ENCODE measurements at places on chromosomes 3 and 15.

DNA sequence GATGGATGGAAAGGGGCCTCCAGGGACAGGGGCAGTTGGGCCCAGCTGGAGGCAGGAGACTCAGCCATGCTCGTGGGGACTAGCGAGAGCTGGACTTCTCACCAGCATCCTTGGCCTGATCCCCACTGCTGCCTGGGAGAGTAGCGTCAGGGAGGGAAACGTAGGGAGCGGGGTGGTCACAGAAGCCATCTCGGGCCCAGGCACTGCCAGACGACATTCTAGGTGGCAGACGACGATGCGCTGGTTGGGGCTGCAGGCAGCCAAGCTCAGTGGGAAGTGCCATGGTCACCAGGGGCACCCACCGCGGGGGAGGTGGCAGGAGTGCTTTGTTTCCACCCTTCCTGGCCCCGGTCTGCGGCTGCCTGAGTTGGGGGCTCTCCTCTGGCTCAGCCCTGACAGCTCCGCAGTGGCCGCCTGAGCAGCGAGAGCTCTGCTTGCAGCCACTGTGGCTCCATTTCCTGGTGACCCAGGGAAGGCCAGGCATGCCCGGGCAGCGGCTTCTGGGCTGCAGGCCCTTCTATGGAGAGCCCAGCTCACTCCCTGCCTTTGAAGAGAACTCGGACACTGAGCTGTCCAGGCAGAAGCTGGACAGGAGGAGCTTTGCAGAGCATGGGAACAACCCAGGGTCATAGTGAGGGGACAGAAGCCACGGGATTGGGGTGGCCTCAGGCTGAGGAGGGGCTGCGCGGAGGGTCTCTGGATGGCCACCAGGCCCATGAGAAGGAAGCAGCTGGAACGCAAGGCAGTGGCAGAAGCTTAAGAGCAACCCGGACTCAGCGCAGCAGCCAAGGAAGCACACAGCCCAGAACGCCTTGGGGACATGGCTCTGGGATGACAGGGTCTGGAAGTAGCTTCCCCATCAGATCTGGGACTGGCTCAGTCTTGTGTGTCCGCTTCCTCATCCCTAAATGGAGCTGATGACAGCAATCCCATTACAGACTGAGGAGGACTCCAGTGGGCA, 30.8 kb downstream of the KLHL25 start:
- no peak for DNase-seq

GRCh38 chr15:79315623-79316328, 4.9 kb downstream of the TMED3 start:
- DNase-seq, result no peak

GRCh38 chr3:107227091-107227490, 150.1 kb upstream of the CCDC54 start:
- DNase-seq, result no peak

DNA sequence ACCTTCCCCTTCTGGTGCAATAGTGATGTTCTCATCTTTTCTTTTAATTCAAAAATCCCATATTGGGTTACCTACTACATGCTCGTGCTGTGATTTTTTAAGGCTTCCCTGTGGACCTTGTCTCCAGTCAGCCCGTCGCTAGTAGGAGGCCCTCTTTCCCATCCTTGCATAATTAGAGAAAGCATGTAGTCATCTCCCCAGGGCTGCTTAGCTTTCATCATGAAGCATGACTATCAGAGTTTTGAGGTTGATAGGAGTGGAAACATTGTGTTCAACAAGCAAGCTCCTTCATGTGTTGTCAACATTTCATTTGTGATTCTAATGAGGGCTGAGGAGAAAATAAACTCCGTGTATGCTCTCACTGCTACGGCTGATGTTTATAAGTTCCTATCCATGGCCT, 8.7 kb upstream of the LRTM1 start:
- DNase-seq, result no peak

GRCh38 chr3:53200501-53201498, 39.8 kb downstream of the PRKCD start:
- DNase-seq, result no peak

- no peak for DNase-seq
Observed at GRCh38 chr3:56887402-56888025, 85.8 kb upstream of the ARHGEF3 start.

GRCh38 chr15:50123861-50124557, 5.0 kb upstream of the ATP8B4 start:
- no peak for DNase-seq

DNA sequence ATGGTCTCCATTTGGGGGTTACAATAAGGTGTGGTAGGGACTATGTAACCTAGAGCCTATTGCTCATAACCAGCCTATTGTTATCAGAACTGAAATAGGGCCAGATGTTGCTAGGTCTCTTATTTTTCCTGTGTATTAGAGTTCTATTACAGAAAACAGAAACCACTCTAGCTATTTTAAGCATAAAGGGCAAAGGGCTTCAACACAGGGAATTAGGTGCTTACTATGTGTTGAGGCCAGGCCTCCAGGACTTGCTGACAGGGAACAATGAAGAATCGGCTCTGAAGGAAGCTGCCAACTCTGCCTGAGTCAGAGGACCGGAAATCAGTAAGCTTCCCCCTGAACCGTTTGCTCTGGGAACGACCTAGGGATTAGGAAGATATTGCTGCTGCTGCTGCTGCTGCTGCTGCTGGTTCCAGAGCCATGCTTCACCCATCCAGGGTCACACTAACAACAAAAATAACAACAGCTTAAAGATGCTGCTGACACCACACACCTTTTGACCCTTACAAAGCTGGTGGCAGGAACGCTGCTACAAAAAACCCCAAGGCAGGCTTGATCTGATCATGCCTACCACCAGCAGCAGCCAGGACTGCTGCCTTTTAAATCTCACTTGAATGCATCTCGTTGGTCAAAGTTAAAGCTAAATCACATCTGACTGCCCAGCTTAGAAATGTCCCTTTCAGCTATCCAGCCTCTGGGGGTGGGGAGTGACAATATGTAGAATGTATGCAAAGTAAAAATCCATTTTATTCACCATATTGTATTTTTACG, 276.9 kb upstream of the IL12A start:
- DNase-seq, result peak; percentile 76

DNA sequence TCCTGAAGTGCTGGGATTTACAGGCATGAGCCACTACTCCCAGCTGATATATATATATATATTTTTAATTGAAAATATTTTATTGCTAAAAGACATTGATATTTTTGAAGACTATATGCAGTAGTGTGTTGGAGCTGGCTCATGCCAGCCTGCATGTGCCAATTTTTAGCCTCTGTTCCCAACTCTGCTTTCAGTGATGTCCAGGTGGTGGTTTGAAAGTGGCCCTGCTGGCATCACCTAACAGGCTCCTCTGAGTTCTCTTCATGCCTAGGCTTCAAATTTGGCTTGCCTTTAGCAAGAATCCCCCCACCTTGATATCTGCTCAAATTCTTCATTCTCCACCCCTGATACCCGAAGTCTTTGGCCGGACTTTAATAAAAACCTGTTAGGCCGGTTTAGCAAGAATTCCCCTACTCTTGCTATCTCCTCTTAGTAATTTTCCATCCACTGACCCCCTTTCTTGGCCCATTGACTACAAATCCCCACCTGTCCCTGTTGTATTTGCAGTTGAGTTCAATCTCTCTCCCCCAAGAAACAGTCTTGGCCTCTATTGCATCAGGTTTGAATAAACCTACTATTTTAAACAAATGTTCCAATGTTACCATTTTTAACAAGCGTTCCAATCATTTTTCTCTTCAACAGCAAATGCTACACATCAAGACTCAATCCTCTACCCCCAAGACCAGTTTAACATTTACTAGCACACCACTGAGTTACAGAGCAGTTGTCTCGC, 23.9 kb upstream of the CTSH start:
- DNase-seq, result no peak

DNA sequence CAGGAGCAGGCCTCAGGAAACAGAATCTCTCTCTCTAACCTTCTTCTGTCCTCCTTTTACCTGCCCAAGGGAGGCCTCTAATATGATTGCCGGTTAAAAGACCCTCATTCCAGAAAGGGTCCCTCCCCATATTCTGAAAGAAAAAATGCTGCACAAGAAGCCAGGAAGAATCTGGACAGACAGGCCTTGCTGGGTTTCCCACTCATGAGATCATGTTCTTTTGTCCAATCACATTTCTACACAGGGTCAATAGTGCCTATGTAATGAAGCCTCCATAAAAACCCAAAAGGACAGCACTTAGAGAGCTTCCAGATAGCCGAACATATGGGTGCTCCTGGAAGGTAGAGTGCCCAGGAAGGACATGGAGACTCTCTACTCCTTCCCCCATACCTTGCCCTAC, 146.0 kb downstream of the MYO9A start:
- peak; percentile 32 for DNase-seq

DNA sequence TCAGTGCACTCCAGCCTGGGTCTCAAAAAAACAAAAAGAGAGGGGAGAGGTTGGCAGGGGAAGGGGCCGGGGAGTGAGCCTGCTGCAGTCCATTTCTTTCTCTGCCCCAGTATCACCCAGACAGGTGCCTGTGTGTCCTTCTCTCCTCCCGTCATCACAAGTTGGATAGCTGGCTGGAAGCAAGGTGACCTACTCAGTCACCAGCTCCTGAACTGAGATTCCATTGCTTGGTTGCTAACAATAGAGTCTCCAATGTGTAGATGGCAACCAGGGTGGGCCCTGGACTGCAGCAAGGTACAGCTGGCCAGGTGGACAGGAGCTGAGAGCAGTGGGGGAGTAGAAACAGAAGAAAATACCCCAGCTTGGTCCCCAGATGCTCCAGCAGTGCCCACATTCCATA, 4.6 kb downstream of the LRRC2 start:
- no peak for DNase-seq

DNA sequence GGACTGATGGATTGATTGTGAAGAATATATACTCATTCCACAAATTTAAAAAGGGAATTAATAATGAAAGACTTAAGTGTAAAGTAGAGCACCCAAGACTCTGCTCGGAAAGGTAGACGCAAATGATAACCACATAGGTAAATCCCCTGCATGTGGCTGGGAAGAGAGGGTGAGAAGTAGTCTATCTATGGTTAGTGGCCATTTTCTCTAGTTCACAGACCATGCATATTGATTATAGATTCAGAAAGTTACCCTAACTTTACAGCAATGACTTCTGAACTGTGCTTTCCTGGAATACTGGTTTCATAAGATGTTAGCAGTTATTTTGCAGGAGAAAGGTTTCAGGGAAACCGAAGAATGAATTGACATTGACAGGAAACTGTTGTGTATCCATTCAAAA, 51.7 kb downstream of the CASR start:
- DNase-seq, result no peak

GRCh38 chr15:67833710-67834511, 5.9 kb downstream of the RNU6-1 start:
- peak; percentile 83 for DNase-seq

DNA sequence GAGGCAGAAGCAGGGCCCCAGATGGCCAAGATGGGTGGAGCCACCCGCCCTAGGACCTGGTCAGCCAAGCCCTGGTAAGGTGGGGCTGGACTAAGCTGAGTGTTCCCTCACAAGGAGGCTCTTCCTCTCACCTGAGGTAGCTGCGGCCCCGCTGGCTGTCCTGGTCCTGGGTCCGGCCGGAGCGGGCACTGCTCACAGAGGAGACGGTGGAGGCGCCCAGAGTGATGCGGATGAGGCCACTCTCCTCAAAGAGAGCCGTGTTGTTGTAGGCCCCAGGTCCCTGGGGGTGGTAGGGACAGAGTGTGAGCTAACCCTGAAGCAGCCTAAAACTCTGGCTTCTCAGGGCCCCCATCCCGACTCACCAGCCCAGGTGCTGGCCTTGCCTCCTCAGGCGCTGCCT, 7.3 kb upstream of the SLC26A6 start:
- no peak for DNase-seq

DNA sequence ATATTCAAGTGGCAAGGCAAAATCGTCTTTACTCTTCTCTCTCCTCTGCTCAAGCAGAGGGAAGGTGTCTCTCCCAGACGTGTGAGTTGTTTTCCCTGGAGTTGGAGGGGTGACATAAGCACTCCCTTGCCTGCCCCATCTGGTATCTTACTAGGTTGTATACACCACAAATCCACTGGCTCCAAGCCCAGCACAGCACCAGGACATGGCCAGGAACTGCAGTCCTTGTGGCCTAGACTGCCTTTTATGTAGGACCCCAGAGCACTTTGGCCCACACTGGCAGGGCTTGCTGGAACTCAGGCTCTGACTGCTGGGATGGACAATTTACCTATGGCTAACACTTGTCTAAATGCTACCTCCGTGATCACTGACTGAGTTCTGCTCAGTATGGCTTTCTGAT, 34.0 kb downstream of the DZIP3 start:
- no peak for DNase-seq

DNA sequence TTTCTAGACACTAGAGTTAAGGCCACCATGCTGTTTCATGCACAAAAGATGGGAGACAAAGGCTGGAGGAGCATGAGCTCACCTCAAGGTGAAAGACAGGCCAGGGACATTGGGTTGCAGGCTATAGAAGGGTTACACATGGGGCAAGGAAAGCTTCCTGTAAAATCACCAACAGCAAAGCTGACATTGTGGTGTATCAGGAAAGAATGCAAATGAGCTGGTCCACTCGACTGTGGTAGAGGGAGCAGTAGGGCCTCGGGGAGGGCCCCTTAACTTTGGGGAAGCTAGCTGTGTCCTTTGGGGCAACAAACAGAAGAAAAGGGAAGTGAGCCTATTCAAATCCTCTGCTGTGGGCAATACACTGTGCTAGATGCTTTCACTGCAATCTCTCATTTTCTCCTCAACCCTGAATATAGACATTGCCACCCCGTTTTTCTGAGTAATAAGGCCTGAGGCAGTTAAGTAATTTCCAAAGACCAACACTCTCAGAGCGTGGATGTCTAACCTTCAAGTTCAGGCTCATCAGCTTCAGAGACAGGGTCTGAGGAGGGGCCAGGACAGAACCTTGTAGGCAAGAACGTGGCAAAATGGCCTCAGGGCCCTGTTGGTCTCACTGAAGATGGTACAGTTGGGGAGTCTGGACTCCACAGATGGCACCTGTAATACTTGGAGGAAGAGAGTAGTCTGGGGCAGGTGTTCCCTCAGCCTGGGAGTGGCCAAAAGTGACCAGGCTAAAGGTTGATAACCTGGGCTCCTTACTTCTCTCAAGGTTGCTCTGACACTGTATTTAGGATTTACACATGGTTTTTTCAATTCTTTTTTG, 24.1 kb downstream of the CX3CR1 start:
- no peak for DNase-seq

DNA sequence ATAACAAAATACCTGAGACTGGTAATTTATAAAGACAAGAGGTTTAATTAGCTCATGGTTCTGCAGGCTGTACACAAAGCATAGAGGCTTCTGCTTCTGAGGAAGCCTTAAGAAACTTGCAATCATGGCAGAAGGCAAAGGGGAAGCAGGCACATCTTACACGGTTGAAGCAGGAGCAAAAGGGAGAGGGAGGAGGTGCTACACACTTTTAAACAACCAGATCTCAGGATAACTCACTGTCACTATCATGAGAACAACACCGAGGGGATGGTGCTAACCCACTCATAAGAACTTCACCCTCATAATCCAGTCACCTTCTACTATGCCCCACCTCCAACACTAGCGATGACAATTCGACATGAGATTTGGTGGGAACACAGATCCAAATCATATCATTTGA, 54.4 kb downstream of the ATP8B4 start:
- no peak for DNase-seq

DNA sequence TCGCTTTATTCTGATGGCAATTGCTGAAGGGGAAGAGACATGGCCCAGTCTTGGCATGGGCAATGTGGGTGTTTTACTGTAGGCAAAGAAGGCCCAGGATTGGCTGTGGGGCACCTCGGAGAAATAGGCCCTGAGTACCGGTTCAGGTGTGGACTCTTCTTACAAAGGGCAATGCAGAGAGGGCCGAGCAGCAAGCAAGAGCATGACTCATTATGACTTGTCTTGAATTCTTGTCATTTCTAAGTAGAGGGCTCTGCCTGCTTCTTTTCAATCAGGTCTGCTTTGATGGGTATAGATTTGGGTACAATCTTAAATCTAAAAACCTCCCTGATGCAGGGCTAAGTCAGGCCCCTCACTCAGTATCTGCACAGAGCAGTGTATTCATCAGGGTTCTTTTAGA, 14.8 kb upstream of the BUB1B start:
- DNase-seq, result no peak
